AG09319 (cell line): ENCODE measurements at places on chromosomes 7 and 10.
A peak's percentile ranks its signal among the peaks of the same experiment; 100 is the strongest.

DNA sequence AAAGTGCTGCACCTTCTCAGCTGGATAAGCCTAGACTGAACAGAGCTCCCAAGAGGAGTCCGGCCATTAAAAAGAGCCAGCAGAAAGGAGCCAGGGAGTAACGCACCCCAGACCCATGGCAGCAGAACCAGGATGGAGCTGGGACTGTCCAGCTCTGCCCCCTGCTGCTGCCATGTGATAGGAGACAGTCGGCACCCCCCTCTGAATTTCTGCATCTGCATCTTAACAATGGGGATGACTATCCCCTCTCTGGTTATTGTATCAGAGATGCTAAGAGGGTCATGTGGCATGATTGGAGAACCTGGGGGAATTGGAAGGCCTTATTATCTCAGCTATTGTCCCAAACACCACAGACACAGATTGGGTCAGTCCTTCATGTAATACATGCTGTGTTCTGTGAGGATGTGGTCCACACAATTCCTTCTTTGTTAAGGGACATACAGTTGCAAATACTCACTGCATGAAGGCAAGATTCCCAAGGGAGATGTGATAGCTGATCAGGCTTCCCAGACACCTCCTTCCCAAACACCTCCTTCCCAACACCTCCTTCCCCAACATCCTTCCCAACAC, 29.3 kb downstream of the PLEKHS1 start:
- DNase-seq = no peak

DNA sequence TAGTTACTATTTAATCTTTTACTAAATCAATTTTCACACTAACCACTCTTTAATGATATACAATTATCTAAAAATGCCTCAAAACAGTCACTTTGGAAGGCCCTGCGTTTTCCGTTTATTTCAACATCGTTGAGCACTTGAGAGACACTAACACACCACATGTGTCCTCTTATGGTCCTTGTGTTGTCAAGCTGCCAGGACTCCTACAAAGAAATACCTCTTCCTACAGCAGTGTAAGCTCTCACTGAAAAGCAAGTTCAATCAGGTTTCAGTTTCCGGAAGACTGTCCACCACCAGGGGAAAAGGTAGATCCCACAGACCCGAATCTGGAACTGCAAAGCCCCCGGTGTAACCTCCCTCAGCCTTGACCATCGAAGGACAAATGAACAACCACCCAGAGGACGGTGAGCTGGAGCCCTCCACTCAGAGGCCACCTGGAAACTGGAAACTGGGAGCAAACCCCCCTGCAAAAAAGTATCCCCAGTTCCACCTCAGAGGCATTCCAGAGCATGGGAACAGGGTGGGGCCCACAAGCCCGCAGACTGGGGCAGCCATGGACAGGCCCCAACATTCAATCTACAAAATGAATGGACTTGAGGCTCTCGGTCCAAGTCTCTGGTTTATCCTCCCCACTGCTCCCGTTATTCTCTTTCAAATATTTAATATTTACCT, 37.6 kb downstream of the KCNH2 start:
- no peak for DNase-seq

GRCh38 chr10:98404571-98405359, 10.2 kb downstream of the PYROXD2 start:
- DNase-seq = no peak

- DNase-seq = no peak
These were observed 74.0 kb downstream of the WNT2 start for GRCh38 chr7:117248829-117249228.

- DNase-seq = no peak
These were observed 99.6 kb upstream of the CCNY start for GRCh38 chr10:35236739-35237138.

GRCh38 chr7:98354511-98355249, 46.2 kb downstream of the BAIAP2L1 start:
- DNase-seq = no peak

DNA sequence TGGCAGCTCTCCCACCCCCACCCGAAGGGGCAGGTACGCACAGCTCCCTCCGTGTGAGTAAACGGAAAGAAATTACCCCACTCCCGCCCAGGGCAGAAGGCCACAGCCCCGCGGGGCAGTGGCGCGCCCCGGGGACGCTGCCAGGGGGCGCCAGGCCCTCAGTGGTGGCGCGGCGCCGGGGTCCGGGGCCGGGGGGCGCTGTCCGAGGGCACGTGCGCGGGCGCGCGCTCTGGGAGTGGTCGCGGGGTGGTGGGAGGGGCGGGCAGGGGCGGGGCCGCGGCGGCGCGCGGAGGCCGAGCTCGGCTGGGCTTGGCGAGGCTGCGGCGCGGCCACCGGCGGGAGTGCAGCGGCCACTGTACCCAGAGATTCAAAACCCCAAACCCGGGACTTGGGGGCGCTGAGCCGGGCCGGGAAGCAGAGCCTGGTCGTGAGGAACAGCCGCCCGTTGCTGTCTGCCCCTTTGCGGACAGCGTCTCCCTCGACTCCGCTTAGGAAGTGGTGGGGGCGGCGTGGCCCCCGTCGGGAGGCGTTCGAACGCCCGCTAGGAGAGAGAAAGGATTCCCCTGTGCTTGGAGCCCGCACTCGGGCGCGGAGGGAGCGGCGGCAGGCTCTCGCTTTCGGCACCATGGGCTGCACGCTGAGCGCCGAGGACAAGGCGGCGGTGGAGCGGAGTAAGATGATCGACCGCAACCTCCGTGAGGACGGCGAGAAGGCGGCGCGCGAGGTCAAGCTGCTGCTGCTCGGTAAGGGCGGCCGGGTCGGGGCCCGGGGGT, at the start of gene GNAI1:
Gene GNAI1, plus strand, starts transcription at position 296 of the 773 bp plus-strand sequence. Its CDS starts 330 bp downstream, at position 626.
- peak; percentile 57 for DNase-seq

- no peak for DNase-seq
These were observed 127.8 kb downstream of the ICA1 start for GRCh38 chr7:8134089-8134733.

GRCh38 chr10:124117833-124118232, 24.4 kb upstream of the CHST15 start:
- DNase-seq = no peak

- peak; percentile 22 for DNase-seq
These were observed 26.5 kb upstream of the NUB1 start for GRCh38 chr7:151315038-151315655.

- peak; percentile 72 for DNase-seq
These were observed 50.6 kb upstream of the ITGB1 start for GRCh38 chr10:33008499-33009243.

DNA sequence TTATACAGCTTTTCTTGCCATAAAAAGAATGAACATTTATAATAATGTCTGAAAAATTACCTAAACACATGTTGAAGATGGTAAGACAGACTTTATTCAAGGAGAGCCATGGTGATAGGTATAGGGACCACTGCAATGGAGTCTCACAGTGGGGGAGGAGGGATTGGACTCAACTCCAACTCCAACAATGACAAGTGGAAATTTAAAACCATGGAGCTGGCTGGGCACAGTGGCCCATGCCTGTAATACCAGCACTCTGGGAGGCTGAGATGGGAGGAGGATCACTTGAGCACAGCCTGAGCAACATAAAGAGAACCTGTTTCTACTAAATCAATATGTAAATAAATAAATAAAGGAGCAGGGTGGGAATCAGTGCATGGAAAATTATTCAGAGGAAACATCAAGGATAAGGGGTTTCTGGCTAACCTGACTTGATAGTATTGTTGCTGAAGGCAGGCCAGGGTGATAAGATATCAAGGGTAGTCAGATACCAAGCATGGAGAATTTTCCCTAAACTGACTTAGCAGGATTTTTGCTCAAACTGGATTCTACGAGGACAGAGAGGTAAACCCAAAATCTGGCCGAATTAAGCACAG, 19.5 kb upstream of the MICU1 start:
- DNase-seq = no peak

DNA sequence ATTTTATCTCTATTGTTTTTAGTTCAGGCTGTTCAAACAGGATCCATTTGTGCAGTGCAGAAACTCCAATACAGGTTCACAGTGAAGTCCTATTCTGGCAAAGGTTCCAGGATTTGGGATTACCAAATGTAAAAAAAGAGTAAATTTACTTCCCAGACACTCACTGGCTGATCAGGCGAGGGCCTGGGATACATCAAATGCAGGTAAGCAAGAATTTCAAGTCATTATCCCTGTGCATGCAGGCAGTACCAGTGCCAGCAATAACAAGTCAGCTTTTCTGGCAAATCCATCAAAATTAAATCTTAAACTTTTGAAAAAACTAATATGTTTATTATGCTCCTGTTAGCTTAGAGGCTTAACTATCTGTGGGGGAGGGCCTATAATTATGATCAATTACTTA, 6.3 kb downstream of the CDK6 start:
- no peak for DNase-seq

DNA sequence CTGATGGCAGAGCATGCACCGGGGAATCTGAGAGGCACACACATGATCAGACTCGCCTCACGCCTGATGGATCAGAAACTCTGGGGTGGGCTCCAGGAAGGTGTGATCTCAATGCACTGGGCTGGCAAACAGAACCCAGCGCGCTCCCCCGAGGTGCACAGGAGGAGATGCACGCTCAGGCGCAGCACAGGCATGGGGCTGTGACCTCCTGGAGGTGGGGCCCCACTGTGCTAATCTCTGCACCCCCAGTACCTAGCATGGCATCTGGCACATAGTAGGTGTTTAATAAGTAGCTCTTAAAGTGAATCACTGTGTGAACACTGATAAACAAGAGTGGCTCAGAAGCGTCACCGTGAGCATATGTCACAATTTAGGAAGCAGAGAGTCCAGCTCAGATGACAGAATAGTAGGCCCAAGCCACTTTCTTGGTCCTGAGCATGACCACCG, 57.9 kb downstream of the PROSER2 start:
- no peak for DNase-seq

DNA sequence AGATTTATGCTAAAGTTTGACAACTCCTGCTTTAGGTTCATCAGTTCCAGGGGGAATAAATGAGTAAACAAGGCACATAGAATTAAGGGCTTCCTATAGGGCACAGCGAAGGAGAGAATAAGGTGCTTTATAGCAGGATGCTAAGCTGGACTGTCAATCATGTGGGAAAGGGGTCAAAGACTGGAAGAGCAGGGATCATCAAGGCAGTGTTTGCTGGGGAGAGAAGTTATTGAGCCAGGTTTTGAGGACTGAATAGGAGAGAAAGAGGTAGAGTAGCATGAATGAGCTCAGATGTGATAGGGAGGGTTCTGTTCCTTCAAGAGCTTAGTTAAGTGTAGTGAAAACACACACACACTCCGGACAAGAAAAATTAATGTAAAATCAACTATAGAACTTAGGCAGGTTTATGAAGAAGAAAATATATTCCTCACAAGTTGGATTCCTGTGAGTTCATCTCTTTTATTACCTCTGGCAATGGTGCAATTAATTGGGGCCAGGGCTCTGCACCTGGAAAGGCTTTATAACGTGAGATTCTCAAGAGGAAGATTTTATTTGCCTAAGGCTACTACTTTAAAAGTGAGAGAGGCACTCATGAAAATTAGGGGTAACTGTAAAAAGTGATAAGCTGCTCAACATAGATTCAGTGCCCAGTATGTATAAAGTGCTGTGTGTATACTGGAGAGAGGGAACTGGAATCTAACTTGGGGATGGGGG, 222.4 kb downstream of the AUTS2 start:
- DNase-seq = no peak

- no peak for DNase-seq
These were observed 398.6 kb downstream of the GPAM start for GRCh38 chr10:111784946-111785465.

GRCh38 chr10:61832866-61833481, 68.5 kb upstream of the ARID5B start:
- DNase-seq = no peak

DNA sequence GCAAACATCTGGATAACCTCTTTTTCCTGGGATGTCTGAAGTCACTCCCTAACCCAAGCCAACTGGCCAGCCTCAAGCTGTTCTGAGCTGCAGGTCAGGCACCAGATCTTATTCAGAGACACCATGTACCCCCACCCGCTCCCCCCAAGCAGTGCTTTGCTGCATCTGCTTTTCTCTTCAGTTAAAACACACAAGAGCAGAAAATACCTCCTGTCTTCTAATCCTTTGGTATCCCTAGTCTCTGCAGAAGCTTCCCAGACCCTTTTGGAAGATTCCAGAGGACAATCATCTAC, 3.0 kb downstream of the ZNF488 start:
- DNase-seq = no peak

- DNase-seq = no peak
These were observed 36.8 kb downstream of the CHST3 start for GRCh38 chr10:72001033-72001395.

- no peak for DNase-seq
These were observed 69.8 kb upstream of the BAIAP2L1 start for GRCh38 chr7:98470485-98471240.

DNA sequence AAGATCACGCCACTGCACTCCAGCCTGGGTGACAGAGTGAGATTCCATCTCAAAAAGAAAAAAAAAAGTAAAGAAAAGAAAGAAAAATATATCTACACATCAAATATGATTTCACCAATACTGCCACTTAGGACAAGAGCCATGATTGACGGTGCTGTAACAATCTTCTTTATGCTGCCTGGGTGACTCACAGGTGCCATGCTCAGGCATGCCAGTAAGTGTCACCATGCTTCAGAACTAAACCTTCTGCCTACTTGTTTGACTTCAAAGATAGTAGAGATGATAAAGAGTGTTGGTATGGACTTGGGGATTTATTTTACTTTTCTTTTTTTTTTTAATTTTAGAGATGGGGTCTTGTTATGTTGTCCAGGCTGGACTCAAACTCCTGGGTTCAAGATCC, 33.6 kb upstream of the DNMBP start:
- no peak for DNase-seq

GRCh38 chr10:93445978-93446720, 36.0 kb downstream of the MYOF start:
- DNase-seq = no peak

DNA sequence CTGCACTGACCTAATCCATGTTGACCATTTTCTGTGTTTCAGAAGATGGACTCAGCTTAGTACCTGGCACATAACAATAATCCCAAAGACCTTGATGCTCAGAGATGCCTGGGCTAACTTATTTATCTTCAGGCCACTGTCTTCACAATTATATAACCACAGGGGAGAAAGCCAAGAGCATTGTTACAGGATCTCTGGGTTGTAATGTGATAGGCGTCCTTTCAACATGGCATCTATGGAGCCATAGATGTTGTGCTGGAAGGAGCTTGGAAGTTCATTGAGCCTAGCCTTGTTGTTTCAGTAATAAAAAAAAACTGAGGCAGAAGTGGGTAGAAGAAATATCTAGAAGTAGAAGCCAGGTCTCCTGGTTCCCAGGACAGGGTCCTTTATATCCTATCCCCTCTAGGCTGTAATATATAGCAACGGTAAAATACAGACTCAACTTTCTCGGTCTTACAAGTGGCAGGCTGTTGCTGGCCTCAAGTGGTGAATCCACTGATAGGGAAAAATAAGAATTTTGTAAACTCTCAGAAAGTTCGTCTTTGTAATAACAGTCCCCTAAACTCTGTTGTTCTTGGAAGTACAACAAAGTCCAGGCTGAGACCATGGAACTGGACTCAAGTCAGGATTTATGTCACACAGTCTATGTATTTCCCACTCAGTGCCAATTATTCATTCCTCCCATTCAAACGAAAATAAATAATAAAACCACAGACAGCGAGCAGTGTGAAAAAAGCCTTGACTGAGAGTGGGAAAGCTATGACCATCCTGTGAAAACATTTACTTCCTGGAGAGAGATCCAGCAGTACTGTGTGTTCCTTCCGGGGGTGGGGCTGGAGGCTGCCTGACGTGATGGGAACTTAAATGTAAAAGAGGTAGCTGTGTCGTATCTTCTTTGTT, 277.6 kb downstream of the REEP3 start:
- peak; percentile 16 for DNase-seq
